ENCODE measurements at places on chromosomes 7 and 10.

GRCh38 chr10:78460204-78460603 is 426.5 kb downstream of the RPS24 start:
- DNase-seq = no peak

- DNase-seq = no peak
Measured at GRCh38 chr10:102785818-102786217, 42.1 kb downstream of the WBP1L start.

DNA sequence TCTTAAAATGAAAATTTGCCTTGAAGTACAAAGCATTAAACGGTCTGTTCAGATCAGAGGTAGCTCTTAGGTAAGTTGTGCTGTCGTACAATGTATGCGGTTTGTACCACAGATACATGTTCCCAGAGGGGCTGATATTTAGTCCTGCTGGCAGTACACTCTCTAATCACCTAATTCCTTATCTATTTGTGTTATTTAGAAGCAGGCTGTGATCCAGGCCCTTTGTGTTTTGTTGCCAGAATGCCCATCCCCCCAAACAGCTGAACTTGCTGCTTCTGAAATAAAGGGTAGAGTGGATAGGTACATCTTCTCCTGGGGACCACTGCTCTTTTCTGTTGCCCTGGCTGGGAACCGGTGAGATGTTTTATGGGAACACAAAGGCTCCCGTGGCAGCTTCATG is 84.5 kb downstream of the SND1 start:
- no peak for DNase-seq

DNA sequence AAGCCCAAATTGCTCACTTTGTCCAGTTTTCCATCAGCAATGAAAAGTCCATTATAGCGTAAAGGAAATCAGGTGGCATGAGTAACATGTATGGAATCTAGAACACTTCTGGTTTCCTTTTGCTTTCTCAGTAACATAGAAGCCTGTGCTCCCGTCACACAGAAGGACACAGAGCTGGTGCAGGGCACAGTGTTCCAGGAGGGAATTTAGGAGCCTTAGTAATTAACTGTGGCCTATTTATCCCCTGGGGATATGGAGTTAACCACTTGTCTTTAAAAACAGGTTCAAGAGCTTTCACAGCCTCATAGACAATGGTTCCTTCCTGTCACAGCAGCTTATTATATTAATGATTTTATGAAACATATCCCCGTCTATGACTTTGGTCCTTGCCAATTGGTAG is 189.9 kb downstream of the NEBL start:
- DNase-seq = no peak

- DNase-seq = peak; percentile 42
Measured at GRCh38 chr7:45394117-45394708, 180.0 kb upstream of the ADCY1 start.

DNA sequence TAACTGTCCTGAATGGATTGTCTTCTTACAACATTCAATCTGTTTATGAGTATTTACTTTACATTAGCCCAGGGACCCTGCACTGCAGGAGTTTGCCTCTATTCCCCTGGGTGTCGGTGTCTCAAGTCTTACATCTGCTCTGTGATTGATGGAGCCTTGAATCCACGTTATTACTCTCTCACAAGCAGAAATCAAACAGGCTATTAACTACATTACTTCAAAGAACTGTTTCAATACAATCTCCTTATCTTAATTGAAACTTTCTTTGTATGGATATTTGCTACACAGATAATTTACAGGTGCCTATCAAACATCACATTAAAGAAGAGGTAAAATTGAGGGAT is 3.1 kb upstream of the ARID5B start:
- peak; percentile 19 for DNase-seq

- DNase-seq = no peak
Measured at GRCh38 chr7:8065356-8065813, 96.8 kb downstream of the GLCCI1 start.

GRCh38 chr7:31033674-31034300 is 18.3 kb upstream of the ADCYAP1R1 start:
- no peak for DNase-seq

DNA sequence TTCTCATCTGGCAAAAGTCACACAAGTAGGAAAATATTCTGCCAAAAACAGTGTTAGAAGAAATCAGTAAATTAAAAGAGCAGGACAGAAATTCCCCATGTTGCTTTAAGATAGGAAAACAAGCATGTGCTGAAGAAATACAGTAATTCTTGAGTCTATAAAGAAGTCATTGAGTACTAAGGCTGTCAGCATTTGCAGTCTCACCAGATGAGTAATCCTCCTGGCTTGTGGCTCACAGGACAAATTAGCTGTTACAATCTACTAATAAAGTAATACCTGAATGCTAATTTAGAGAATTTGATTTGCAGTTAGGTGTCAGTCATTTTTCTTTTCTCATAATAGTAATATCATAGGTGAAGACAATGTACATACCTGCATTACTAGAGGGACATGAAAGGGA is 1158.9 kb upstream of the CELF2 start:
- DNase-seq = no peak

DNA sequence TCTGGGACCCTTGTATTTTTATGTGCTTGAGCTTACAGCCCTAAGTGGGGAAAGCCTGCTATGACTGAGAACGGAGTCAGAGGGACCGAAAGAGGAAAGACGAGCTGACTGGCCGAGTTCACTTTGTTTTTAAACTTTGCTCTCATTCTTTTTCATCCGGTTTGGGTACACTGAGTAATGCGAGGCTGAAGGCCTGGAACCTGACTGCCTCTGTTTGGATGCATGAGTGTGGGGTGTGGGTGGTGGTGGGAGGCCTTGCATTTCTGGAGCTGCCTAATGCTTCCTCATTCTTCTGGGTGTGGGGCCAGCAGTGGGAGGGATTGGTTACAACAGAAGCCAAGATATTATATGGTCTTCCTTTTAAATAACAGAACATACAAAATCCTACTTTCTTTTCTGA is 155.5 kb downstream of the BUB3 start:
- no peak for DNase-seq

- DNase-seq = no peak
Measured at GRCh38 chr7:123752534-123752933, 3.7 kb upstream of the WASL start.

GRCh38 chr7:107025449-107026103 is 18.9 kb upstream of the PRKAR2B start:
- no peak for DNase-seq

DNA sequence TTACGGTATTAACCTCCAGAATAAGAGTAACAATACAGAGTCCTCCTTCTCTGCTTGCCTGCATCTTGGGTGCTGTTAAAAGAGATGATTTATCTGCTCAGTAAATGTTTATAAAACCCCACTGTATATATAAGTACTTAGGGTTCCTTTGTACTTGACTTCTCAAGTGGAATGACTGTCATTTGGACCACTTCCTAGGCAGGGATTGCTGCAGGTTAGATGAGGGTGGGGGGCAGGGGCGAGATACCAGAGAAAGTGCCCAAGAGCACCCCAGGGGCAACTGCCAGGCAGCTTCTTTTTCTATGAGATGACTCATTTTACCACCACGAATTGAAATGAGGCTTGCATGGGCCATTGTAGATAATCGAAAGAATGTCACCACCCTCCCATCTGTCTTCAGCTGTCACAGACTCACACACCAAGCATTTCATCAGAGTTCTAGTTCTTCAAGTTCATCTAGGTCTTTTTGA is 421.9 kb upstream of the GALNT17 start:
- DNase-seq = peak; percentile 42

DNA sequence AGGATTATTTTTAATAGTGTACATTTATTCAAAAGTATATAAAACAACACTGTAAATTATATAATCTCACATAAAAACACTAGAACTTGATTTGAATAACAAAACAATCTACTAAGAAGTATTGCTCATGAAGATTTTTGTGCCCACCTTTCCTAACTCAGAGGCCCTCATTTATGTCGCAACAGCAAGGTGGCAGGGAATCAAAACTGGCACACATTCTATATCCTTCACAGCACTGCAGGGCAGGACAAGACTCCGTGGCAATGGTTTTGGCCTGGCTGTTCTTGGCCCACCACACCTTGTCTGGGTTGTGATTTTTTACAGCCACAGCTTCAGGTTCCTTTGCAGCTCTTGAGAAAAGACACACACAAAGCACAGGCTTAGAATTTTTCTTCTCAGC is 3.4 kb upstream of the CUZD1 start:
- DNase-seq = no peak

DNA sequence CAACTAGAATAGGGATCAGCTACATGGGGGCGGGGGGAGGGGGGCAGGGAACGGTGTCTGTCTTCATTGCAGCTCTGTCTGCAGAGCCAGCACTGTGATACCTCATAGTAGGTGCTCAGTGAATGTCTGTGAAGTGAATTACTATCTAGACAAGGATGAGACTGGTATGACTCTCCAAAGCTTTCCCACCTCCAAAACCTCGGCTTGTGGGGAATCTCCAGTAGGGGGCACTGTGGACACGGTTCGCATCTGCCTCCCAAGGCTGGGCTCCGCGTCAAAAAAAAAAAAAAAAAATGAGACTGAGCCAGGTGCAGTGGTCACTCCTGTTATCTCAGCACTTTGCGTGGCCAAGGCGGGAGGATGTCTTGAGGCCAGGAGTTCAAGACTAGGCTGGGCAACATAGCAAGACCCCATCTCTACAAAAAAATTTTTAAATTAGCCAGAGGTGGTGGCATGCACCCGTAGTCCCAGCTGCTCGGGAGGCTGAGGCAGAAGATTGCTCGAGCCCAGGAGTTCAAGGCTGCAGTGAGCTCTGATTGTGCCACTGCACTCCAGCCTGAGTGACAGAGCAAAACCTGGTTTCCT is 9.6 kb downstream of the TRIM56 start:
- DNase-seq = peak; percentile 38

GRCh38 chr10:89966211-89966610 is 264.8 kb downstream of the KIF20B start:
- no peak for DNase-seq

DNA sequence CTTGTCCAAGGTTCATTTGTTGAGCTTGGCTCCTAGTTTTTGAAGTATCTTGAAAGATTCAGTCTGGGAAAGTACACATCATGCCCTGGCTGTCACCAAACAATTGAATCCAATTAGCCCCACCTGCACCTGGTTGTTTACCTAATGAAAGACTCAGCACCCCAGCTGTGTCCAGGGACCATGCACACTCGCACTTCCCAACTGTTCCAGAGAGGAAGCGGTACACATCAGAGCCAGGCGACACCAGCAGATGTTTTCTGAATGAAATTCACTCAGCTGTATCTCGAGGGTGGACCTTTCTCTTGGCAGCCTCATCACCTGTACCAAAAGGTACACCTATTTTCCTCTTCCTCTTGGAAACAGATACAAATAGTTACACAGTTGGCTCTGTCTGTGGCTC is 216.4 kb upstream of the LRGUK start:
- DNase-seq = no peak

DNA sequence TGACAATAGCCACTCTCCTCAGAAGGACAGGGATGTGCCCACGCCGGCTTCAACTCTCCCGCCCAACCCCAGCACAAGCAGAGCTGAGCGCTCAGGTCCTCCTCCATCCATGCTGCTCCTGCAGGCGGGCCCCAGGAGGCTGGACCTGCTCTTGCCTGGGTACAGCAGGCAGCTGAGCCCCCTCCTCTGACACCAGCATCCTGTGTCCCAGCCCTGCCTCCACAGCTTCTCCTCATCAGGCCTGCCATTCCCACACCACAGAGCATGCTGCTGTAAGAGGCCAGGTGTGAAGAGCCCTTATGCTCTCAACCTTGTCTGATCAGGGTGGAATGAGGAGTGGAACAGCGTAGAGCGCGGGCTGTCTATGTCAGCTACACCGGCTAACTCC is 302.2 kb downstream of the PTPRN2 start:
- DNase-seq = no peak

DNA sequence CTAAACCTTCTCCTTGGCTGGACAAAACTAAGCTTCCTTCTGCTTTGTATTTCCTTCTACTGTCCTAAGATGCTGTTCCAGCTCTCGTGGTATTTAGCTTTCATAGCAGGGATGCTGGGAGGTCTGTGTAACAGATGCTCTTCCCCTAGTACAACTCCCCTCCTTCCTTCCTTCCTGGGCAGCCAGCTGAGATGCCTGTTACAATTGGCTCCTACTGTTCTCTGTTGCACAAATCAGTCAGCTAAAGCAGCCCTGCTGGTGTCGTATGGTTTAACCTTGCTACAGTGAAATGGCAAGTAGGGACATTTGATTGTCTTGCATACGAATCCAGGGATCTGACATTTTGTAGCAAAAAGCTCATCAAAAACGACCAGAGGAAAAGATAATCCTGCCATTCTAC is 143.8 kb downstream of the ARHGAP21 start:
- no peak for DNase-seq

GRCh38 chr7:105691680-105692564 is 110.6 kb upstream of the EFCAB10 start:
- peak; percentile 55 for DNase-seq

GRCh38 chr7:16594061-16594460 is 51.5 kb downstream of the ANKMY2 start:
- DNase-seq = no peak

DNA sequence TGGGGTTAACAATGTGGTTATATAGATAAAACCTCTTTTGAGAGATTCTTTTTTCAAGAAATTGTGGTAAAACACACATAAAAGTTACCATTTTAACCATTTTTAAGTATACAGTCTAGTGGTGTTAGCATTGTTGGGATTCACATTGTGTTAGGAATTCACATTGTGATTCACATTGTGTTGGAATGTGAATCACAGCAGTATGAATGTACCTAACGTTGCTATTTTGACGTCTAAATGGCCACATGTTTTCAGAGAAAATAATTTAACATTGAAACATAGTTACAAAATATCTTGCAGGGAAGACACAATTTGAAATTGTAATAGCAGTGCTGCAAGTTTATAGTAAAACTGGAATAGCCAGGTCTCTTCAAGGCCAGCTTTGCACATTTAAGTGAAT is 129.0 kb downstream of the BICC1 start:
- DNase-seq = no peak

- DNase-seq = no peak
Measured at GRCh38 chr7:150989456-150989855, 1.4 kb upstream of the NOS3 start.

All from LoVo (cell line).